ENCODE measurements at places on chromosomes 3 and 15. TPM values are rescaled to one million over a fixed set of nuclear protein-coding genes. Genes with fewer than 3 reads are reported as not detected.

Gene GCSAM
- not detected for total RNA-seq

Gene CHD2
- 47.4 TPM for total RNA-seq

Gene IRAK2
- 60.3 TPM for total RNA-seq

Gene SEMA7A
- total RNA-seq = 0.51 TPM

Gene TM6SF1
- 34.4 TPM for total RNA-seq

Gene ADPRH
- total RNA-seq = 8.7 TPM

Gene A4GNT
- not detected for total RNA-seq

Measured in dermis microvascular lymphatic vessel endothelial cell (primary cell).